COLO829 (cell line): ENCODE measurements at places on chromosomes 4 and X.
A peak's percentile ranks its signal among the peaks of the same experiment; 100 is the strongest.

GRCh38 chr4:90084967-90085295 is 42.3 kb upstream of the CCSER1 start:
- DNase-seq, result no peak

- DNase-seq, result no peak
Measured at GRCh38 chr4:64384237-64385203, 24.7 kb downstream of the TECRL start.

DNA sequence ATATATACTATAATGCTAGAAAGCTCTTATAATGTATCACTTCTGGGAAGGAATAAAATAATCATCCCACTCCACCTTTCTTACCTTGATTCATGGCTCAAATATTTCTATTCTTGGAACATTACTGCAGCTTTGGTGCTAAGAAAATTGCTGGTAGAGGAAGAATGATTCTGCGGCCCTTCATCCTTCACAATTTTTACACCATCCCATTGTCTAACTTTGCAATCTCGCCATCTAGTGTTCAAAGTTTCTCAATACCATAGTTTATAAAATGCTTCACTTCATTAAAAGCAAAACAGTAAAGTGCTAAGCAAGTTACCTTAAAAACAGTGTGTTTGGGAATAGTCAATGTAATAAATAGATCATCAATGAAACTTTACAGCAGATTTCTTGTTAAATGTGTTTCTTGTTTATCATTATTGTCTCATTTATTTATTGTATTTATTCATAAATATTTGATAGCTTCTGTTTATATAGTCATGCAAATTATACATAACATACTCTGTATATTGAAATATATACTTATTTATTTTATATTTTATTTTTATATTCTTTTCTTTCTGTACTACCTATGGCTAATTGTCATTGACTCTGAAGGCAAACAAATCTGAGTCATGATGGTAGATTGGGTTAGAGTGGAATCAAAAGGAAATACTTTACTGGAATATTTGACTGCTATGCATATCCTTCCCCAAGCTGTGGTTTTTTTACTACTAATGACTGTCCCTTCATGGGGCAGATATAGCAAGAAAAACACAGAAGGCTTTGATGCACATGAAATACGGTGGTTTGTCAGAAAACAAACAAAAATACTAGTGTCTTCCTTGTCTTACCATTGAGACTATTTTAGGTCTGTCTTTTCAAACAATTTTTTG is 390.7 kb downstream of the MAPK10 start:
- peak; percentile 73 for DNase-seq

DNA sequence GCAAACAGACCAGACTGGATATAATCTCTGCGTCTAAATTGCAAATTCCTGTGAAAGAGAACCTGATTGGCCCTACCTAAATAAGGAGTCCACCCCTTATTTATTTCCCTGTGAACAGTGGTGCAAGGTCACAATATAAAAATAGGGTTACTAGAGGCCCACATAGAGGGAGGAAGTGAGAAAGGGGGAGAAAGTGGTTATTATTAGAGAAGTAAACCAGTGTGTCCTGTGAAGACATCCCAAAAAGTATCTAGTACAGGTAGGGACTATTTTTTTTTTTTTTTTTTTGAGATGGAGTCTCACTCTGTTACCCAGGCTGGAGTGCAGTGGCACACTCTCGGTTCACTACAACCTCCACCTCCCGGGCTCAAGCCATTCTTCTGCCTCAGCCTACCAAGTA is 15.0 kb upstream of the FRYL start:
- no peak for DNase-seq

- DNase-seq, result no peak
Measured at GRCh38 chr4:54540931-54541330, 116.8 kb upstream of the KIT start.

GRCh38 chr4:156111686-156112085 is 158.0 kb upstream of the CTSO start:
- no peak for DNase-seq

DNA sequence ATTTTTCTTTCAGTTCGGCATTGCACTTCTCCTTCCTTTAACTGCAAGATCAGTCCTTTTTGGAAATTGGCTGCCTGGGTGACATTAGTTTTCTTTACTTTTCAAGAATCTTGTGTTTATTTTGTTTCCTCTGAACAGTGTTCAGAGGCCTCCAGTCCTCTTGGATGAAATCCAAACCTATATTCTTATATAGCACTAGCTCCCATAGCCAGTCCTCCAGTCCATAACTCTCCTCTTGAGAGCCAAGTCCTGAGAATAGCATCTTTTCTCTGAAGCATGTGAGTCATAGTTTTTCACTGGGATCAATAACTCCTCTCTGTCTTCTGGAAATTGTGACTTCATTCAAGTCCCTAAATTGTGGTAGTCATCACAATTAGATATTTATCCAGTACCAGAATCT is 357.5 kb downstream of the RAPGEF2 start:
- peak; percentile 21 for DNase-seq

DNA sequence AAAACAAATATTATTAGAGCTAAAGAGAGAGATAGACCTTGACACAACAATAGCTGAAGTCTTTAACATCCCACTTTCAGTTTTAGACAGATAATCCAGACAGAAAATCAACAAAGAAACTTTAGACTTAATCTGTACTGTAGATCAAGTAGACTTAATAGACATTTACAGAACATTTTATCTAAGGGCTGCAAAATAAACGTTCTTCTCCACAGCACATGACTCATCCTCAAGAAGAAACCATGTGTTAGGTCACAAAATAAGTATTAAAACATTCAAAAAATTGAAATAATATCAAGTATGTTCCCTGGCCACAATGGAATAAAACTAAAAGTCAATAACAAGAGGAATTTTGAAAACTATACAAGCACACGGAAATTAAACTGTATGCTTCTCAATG is 1510.3 kb upstream of the PCDH10 start:
- no peak for DNase-seq

DNA sequence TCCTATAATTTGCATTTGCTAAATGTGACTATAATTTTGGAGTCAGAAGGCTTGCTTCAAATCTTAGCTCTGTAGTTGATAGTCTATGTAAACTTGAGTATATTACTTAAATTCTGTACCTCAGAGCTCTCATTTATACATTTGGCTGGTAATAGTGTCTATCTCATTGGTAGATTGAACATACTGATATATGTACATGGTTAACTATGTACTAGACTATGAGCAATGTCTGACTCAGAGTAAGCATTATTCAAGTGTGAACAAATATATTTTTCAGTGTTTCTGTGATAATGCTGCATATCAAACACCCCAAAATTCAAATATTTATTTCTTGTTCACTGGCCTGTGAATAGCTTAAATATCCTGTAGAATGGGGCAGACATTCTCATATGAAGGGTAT is 1568.9 kb upstream of the PABPC4L start:
- DNase-seq, result no peak

GRCh38 chr4:139553751-139554641 is 2.0 kb downstream of the SETD7 start:
- no peak for DNase-seq

GRCh38 chr4:94338681-94339351 is 3.8 kb downstream of the HPGDS start:
- DNase-seq, result no peak

DNA sequence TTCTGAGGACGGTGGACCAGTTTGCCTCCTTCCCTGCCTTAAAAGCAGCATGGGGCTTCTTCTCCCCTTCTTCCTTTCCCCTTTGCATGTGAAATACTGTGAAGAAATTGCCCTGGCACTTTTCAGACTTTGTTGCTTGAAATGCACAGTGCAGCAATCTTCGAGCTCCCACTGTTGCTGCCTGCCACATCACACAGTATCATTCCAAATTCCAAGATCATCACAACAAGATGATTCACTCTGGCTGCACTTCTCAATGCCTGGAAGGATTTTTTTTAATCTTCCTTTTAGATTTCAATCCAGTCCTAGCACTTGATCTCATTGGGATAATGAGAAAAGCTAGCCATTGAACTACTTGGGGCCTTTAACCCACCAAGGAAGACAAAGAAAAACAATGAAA is 255.3 kb downstream of the RAPGEF2 start:
- no peak for DNase-seq

- DNase-seq, result no peak
Measured at GRCh38 chrX:68596871-68597270, 50.6 kb upstream of the STARD8 start.

GRCh38 chr4:16503421-16504100 is 277.3 kb upstream of the TAPT1 start:
- DNase-seq, result no peak

DNA sequence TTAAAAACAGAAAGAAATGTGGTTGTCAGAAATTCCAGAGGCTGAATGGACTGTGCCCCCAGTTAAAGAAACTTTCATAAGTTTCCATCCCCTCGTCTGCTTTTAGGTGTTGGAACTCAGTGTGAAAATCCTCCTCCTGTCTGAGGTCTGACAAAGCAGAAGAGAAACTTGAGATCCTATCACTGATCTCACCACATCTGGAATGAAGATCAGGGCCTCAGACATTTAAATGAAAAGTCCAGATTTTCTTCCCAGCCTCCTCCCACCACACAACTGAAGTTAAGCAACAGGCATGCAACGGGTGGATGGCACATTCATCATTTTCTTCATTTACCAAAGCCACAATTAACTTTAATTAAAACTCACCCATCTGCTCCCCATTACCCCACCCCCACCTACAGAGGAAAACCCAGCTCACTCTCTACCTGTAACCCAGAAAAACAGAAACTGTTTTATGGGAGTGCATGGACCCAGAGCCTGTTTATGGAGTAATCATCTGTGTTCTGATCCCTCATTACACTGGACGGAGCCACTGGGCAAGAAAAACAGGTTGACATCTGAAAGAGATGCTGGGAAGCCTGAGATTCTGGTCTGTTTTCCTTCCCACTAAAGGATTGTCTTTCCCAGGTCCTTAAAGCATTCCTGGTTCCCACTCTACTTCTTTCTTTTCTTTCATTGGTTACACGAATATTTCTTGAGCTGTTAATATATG is 58.1 kb upstream of the HOPX start:
- DNase-seq, result no peak

DNA sequence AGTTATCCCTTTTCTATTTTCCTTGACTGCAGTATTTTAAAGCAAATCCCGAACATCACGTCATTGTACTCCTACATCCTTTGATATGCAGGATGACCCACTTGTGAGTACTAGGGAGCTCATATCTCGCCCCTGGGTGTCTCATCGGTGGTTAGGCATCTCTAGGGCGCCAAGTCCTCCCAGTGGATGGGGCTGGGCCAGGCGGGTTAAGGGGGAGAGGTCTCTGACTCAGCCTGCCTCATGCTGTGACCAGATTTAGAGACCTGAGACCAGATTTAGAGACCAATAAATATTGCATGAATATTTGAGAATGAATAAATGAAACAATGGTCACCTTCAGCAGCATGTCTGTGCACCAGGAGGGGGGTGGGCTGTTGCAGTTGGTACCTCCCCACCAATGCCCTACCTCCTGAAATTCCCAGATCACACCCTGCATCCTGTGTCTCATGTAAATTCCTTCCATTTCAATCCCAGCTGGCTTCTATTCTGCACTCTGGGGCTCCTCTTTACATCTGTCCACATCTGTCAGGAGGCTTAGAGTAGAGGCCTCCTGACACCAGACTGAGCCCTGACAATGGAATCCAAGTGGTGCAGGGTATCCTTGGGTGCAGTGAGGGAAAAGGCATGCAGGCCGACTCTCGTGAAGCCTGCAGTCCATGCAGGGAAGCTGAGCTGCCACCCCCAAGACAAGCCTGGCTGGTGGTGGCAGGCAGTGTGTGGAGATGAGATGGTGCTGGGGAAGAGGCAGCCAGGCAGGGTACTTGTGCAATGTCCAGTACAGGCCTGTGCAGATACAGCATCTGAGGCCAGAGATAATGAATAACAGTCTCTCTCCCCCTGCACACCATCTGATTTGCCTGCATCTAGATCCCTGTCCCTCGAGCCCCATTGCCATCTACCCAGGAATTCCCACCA is 5.2 kb downstream of the APLN start:
- DNase-seq, result no peak

GRCh38 chrX:24357106-24357505 is 3.3 kb upstream of the SUPT20HL1 start:
- no peak for DNase-seq

DNA sequence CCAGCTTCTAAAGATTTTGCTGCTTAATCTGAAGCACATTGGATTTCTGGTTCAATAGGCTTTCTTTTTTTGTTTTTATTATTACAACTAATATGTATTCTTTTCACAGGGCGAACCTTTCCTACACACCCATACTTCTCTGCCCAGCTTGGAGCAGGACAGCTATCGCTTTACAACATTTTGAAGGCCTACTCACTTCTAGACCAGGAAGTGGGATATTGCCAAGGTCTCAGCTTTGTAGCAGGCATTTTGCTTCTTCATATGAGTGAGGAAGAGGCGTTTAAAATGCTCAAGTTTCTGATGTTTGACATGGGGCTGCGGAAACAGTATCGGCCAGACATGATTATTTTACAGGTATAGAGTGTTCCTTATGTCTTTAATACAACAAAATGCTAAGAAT is 155.4 kb downstream of the PTTG2 start:
- no peak for DNase-seq

DNA sequence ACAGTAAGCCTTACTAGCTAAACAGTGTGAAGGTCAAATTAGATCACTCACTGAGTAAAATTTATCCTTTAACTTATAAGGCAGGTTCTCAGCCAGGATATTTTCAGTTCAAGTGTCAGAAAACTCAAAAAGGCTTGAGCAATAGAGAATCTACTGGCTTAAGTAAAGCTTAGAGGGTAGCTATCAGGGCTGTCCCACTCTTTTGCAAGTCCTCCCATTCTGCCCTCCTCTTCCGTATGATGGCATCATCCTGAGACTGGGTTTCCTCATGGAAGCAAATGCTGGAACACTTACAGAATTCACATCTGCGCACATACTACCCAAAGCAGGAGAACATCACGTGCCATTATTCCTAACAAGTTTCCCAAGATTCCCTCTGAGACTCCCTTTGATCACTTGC is 55.0 kb downstream of the FBXL5 start:
- DNase-seq, result no peak

- DNase-seq, result no peak
Measured at GRCh38 chr4:112808001-112808400, 171.1 kb downstream of the LARP7 start.

DNA sequence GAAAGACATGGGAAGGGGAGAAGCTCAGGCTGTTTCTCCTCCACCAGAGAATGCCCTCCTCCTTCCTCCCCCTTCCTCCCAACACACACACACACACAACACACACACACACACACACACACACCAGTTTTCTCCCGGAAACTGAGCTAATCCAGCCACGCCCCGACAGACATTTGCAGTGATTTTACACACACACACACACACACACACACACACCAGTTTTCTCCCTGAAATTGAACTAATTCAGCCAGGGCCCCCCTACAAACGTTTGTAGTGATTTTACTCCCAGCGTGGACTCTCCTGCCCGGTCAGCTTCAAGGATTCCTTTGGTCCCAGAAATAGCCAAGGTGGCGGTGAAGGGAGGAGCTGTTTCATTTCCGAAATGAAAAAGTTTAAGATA is 32.9 kb upstream of the STX18 start:
- DNase-seq, result no peak
